ENCODE measurements at places on chromosomes 1 and 21.

DNA sequence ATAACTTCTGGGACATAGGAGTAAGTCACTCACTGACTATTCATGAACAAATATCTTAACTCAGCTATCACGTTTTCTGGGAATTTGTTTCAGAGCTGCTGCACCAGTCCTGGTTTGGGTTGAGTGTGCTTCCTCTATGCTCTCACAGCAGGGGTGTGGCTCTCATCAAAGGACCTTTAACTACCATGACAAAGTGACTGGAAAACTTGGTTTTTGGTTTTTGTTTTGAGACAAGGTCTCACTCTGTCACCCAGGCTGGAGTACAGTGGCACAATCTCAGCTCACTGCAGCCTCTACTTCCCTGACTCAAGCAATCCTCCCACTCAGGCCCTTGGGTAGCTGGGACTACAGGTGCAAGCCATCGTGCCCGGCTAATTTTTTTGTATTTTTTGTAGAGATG, 4.1 kb downstream of the ILDR2 start:
- DNase-seq: no peak

DNA sequence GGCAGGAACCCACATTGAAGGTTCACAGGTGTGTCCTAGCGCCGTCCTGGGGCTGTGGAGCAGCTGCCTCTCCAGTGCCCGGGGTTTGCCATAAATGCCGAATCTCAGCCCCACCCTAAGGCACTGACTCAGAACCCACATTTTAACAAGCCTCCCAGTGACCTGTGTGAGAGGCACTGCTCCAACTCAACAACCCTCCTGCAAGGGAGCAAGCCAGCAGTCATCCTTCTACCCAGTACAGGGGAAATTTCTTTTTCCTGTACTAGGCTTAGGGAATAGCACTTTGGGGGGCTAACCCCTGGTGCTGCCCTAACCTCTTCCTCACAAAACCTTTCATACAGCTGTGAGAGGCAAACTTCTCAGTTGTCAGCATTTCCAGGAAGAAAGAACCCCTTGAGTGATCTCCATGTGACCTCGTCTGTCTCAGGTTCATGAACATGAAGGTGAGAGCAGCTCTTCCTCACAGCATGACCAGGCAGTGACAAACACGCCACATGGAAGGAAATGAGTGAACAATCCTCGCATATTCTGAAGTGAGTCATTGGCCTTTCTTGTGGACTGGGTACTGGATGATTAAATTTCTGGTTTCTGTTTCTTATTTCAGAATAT, 11.4 kb upstream of the BCAR3 start:
- no peak for DNase-seq

DNA sequence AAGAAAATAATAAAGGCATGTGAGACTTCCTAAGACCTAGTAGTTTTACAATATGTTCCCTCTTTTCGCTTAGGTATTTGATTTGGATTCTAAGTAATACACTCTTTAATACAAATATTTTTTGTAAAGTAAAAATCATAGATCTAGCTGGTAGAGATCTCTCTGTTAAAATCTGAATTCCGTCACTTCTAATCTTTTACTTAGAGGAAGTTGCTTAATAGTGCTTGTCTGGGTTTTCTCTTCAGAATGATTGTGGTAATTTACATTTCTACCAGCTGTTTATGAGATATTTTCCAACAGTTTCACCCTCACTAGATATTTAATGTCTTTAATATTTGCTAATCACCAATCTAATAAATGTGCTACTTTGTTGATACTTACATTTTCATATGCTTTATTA, 23.3 kb downstream of the RBM11 start:
- DNase-seq: no peak

- peak; percentile 24 for DNase-seq
Measured at GRCh38 chr1:226064816-226065248, 2.3 kb downstream of the H3-3A start.

GRCh38 chr1:193322211-193322610, 135.8 kb upstream of the B3GALT2 start:
- DNase-seq: no peak

DNA sequence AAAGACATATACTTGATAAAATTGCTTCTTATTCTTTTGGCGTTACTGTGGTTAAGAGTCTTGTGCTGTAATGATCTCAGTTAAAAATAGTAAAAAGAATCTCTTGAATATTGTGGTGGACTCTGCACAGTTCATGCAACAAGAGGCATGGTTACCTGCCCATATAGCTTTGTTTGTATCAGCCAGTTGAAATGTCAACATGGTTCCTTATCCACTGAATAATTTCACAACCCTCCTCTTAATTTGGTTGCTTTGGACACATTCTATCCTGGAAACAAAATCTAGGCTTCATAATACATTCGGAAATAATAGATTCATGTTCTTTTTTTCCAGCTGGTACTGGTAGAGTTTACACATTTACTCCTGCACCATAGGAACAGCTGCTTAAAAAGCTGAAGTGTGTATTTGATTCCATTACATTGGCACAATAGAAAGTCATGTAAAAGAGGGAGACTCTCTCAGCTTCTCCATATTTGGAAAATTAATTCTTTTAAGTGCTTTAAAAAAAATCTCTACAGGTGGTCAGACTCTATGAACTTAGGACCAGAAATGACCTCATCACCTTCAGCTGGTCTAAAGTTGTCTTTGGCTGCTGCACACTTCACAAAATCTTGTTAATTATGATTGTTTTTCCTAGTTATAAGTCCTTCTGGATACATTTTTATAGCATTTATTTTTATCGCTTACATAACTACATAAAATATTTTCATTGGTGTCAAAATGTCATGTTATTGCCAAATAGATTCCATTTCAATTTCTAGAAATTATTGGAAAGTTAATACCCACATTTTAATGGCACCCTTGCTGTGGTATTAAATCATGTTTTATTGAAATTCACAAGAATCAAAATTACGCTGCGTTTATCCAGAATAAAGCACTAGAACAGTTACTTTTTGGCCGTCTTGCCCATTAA, 100.2 kb downstream of the LTN1 start:
- DNase-seq: no peak

- no peak for DNase-seq
Measured at GRCh38 chr1:64934878-64935275, 31.5 kb downstream of the JAK1 start.

GRCh38 chr1:117268535-117269455, 58.1 kb upstream of the VTCN1 start:
- no peak for DNase-seq

DNA sequence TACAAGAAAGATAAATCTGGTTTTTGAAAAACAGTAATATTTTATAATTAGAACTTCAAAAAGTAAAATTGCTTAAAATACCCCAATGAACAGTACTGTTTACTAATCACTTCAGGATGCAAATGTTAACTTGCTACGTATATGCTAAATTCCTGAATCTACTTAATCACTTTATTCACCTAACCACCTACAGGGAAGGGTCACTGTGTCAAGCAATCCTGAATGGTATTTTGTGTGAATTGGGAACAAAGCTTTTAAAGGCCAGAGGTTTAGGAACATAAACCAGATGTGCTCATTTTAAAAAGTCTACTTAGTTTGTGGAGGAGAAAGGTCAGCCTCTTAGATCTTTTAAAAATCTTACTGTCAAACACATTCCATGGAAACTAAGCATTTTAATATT, 1143.0 kb upstream of the ADGRL2 start:
- DNase-seq: no peak

DNA sequence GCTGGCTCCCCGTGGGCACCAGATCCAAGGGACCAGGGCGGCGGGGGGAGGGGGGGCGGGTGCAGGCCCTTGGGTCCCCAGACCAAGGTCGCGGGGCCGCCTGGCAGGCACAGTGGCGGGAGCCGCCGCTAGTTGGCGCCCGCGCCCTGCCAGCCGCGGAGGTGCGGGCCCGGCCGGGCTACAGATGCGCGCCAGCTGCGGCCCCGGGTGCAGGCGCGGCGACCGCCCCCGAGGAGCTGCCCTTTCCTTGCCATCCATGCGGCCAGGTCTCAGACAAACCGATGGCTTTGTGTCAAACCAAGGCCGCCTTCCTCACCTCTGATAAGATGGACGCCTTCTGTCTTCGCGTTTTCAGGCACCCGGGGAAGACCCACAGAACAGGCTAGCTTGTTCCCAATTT, 2.2 kb upstream of the RUNX3 start:
- no peak for DNase-seq

- DNase-seq: no peak
Measured at GRCh38 chr1:27961646-27962221, 2.0 kb downstream of the XKR8 start.

DNA sequence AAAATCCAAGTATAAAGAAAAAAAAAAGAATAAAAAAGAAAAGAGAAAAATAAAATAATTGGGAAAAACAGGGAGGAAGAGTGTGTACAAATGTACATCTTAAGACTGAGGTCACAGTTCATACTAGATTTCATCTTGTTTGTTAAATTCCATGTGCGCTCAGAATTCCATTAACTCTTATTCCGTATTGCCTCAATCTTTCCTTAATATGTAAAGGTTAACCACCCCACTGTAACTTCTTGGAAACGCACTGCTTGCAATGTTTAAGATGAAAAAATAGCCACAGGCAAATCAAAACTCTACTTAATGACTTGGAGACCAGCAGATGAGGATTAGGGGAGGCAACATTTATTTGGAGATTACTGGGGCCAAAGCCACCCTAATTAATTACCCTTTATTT, 23.9 kb upstream of the KCNE1 start:
- no peak for DNase-seq

- DNase-seq: no peak
Measured at GRCh38 chr1:48665708-48666407, 110.8 kb downstream of the BEND5 start.

GRCh38 chr1:244395965-244396364, 55.7 kb downstream of the ADSS2 start:
- no peak for DNase-seq

GRCh38 chr21:42843056-42843455, 36.3 kb downstream of the WDR4 start:
- no peak for DNase-seq

DNA sequence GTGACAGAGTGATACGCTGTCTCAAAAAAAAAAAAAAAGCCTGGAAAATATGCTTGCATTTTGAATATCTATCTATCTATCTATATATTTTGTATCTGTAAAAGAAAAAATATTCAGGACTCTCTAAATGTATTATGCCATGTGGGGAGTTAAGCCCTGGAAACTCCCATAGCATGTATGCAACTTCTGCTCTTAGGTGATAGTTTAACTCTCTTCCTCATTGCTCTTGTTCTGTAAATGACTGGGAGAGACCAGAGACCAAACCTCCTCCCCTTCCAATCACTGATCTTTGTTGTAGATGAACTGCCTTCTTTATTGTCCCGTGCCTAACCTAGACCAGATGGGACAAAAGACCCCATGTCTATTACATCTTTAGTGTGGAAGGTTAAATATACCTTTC, 37.6 kb upstream of the CAMTA1 start:
- DNase-seq: no peak

- no peak for DNase-seq
Measured at GRCh38 chr1:95287825-95288224, 53.8 kb downstream of the RWDD3 start.

- no peak for DNase-seq
Measured at GRCh38 chr1:205077934-205078311, 6.3 kb downstream of the TMEM81 start.

DNA sequence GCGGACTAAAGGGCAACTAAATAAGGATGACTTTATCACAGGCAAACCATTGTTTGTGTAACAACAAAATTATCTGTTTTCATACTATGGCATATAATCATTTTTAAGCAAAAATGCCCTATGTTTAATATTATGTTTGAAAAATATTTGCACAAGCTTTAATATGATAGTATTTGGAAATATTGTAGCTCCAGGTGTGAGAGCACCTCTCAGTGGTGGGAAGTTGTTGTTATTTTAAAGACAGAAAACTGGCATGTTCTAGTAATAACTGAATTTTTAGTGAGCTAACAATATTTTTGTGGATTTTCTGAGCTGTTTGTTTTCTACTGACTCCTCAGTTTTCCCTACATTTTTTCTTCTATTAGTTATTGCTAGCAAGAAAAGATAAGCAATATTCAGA, 578.8 kb downstream of the KCNT2 start:
- no peak for DNase-seq

Data from NCI-H2171 (cell line).